ENCODE measurements at places on chromosomes 6 and 20.

DNA sequence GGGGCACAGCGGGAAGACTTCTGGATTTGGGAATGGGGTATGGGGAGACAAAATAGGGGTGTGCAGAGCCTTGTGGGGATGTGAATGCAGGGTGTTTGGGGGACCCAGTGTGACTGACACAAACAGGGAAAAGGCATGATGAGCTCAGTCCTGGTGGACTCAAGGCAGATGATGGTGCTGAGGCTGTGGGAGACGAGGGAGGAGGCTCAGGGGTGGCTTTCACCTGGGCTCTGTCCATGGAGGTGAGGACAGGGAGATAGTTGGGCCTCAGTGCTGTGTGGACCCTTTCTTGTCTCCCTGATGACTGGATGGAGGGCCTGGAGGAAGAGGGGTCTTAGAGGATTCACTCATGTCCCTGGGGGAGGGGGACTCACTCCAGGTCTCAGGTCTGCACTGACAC, 26.2 kb upstream of the MICB start:
- no peak for DNase-seq

- DNase-seq = no peak
Observed at GRCh38 chr6:132725947-132726607, 12.2 kb upstream of the VNN1 start.

GRCh38 chr20:40325006-40325568, 363.9 kb downstream of the MAFB start:
- DNase-seq = no peak

- DNase-seq = no peak
Observed at GRCh38 chr20:1465470-1466210, 1.0 kb downstream of the NSFL1C start.

DNA sequence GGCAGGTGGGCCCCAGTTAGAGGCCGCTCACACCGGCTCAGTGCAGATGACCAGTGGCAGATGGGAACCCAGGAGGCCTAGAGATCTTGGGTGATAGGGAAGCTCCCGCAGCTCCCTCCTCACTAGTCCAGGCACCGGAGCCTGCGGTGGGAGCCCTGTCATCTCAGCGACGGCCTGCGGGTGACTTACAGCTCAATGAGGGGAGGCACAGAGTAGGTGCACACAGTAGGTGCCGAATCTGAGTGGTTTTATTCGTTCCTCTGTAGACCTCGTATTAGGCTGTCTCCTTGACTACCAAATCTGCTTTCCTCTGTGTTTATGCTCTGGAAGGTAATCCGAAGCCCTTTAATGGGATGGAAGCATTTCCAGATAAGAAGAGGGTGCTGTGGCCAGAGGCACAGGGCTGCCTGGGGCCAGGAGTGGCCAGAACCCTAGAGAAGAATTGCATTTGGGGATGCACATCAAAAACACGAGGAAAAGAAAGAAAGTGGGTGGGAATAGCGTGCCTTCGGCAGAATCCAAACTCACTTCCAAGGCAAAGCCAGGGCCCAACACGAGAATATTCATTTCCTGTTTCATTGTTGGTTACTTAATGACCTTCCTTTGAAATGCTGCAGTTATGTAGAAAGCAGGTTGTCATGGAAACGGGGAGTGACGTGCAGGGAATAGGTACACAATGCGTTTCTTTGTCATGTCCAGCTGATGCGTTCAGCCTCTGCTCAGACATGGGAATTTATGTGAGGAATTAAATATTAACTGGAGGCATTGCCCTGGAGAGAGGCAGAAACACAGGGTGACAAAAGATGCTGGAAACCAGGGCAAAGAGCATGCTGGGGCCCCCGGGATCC, 24.7 kb downstream of the MYT1 start:
- DNase-seq = peak; percentile 6

DNA sequence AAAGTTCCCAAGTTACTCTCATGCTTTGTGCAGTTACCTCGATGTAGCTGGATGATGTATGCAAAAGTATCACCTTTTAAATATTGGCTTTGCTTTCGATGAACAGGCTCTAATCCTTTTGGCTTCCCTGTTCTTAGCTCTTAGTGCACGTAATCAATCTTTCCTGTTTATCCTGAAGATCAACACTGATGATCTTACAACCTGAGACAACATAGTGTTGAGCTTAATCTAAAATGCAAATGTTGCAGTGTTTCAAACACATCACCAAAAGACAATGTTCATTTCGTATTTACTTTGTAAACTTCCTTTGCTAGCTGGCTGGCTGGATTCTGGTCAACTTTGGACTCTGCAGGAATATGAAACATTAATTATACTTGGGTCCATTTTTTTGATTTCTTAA, 132.1 kb downstream of the THEMIS start:
- no peak for DNase-seq

DNA sequence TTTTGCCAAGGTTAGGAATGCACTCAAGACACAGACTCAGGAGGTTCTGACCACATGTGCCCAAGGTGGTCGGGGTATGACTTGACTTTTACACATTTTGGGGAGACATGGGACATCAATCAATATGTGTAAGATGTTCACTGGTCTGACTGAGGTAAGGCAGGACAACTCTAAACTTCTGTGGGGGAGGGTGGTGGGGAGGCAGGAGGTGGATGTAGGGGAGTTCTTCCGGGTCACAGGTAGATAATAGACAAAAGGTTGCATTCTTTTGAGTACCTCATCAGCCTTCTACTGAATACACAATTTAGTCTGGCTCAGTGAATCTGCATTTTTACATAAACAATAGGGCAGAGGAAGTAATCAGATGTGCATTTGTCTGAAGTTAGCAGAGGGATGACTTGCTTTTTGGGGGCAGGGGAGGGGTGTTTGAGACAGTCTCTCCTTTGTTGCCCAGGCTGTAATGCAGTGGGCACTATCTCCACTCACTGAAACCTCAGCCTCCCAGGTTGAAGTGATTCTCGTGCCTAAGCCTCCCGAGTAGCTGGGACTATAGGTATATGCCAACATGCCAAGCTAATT, 10.9 kb downstream of the ECHDC1 start:
- DNase-seq = no peak

- DNase-seq = no peak
Observed at GRCh38 chr6:158499601-158500000, 60.3 kb upstream of the TMEM181 start.

GRCh38 chr6:164208371-164208770, 793.9 kb downstream of the QKI start:
- DNase-seq = no peak
